Fibroblast of villous mesenchyme (primary cell): ENCODE measurements at places on chromosomes 7 and 10. TPM values are rescaled to one million over a fixed set of nuclear protein-coding genes. Genes with fewer than 3 reads are reported as not detected.

GRCh38 chr10:54607983-54608382 is 193.0 kb downstream of the PCDH15 start:
- no peak for DNase-seq

HABP2 gene
- total RNA-seq, result not detected in 2 replicates

DNA sequence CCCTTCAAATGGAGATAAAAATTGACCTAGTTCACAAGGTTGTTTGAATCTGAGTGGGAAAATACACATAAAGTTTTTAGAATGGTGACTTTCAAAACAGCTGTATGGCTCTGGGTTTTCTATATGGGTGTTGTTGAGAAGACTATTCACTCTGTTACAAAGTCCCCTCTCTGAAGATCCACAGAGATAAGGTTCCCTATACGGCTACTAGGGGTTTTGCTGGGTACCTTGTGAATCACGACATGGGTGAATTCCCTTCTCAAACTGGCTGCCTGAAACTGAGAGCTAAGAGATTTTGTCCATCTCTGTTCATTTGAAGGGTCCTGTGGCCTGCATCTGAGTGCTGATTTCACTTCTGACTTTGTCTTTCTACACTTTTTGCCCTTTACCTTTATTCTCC is 11.8 kb upstream of the SLC13A1 start:
- DNase-seq, result no peak

NODAL gene
- total RNA-seq, result not detected in 2 replicates

DNA sequence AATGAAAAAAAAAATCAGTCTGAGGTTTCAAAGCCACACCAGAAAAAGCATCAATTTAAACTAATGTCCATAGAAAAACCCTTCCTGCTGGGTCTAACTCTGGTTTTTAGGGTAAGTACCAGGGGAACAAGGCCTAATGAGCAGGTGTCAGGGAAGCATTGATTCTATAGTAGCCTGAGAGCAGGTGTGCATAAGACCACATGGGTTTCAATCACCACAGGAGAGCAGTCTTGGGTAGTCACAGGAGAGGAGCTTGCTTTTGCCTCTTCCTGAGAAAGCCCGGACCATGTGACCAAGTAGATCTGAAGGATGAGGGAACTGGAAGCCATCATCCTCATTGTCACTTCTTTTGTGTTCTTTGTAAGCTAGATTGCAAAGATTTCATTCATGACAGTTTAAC is 66.3 kb upstream of the AGK start:
- no peak for DNase-seq

- DNase-seq, result no peak
Measured at GRCh38 chr10:9311702-9312499, 1257.4 kb downstream of the GATA3 start.

GRCh38 chr7:102404005-102404861 is 8.1 kb downstream of the PRKRIP1 start:
- DNase-seq, result peak; percentile 51

GRCh38 chr10:117647306-117647705 is 104.8 kb downstream of the EMX2 start:
- peak; percentile 74 for DNase-seq

- no peak for DNase-seq
Measured at GRCh38 chr7:100156331-100157068, 2.0 kb downstream of the TRAPPC14 start.

DNA sequence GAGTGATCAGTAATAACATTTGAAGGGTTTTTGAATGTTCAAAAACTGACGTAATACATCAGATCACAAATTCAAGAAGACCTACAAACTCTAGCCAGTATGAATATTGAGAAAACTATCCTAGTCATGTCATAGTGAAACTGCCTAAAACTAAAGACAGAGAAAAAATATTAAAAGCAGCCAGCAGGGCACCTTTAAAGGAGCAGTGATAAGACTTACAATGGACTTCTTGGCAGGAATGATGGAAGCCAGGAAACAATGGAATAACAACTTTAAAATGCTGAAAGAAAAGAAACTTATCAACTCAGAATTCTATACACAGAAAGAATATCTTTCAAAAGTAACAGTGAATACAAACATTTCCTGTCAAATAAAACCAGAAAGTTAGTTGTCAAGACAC is 78.3 kb upstream of the CTBP2 start:
- no peak for DNase-seq

IFIT2 gene
- 10.3 and 22.9 TPM in 2 replicates for total RNA-seq

DNA sequence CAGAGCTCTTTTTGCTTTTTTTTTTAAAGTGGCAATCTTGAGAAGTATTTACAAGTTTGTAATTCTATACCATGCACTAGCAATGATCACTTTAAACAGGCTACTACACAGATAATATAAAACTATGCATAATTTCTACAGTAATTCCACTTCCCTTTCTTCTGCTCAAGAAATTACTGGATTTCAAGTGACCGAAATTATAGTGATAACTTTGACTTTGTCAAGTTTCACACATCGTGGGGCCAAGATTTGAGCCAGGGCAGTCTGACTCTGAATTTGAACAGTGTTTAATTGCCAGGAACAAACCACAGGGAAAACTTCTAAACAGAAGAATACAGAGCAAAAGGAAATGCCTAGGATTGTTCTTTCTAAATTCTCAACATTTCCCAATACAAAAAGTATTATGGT is 288.3 kb upstream of the MKLN1 start:
- no peak for DNase-seq

GRCh38 chr10:119865699-119866240 is 6.9 kb downstream of the MCMBP start:
- DNase-seq, result no peak

- DNase-seq, result peak; percentile 74
Measured at GRCh38 chr10:103442031-103442461, 10.1 kb downstream of the CALHM2 start.

VAX1 gene
- total RNA-seq, result not detected in 2 replicates

LHFPL3 gene
- not detected in 2 replicates for total RNA-seq

- DNase-seq, result no peak
Measured at GRCh38 chr7:142722248-142722794, 27.0 kb upstream of the PRSS1 start.

DNA sequence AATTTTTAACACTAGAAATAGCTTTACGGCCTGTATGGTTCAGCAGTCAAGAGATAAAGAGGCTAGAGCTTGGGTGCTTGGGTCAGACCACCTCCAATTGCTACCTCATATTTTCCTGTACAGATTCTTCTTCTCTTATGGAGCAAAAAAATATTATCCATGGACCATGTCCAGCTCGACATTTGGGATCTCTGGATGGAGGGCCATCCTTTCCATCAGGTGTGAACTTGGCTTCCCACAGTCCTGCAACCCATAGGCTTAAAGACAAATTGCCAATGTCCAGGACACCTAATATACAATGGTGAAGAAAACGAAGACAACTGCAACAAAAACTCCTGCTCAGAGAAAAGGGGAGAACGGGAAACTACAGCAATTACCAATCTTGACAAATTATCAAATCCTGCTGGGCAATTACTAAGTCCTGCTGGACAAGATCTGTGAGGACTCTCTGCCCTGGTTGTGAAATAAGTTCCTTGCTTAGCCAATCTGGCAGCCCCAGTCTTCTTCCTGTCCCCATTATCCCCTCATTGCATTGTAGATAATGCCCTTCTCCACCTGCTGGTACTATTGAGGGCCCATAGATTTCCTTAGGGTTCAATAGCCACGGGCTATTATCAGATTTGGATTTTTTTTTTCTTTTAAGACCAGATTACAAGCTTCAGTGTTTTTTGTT is 42.0 kb upstream of the BRAF start:
- no peak for DNase-seq

DNA sequence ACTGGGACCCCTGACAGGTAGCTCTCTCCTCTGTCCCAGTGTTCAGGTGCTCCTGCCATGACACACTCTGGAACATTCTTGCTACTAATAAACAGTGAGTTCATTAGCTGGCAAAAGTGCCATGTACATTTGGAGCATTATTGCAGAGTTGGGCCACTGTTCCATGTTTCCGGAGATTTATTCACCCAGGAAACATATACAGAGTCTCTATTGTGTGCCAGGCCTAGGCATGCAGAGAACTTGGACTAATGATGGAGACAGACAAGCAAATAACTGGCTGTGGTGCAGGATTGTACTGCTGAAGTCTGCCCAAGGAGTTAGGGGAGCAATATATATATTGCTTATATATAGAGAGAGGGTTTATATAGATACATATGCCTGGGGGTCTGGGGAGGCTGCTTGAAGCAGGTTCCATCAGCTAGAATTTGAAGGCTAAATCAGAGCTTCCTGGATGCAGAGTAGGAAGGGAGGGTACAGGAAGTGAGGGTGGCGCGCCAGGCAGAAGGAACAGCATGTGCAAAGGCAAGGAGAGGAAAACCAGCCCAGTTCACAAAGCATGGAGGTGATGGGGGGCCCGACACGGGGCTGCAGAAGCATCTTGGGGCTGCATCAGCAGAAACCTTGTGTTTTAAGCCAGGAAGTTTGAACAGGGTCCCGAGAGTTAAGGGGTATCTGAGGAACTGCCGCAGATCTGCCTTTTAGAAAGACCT is 22.7 kb upstream of the EEPD1 start:
- DNase-seq, result no peak

DNA sequence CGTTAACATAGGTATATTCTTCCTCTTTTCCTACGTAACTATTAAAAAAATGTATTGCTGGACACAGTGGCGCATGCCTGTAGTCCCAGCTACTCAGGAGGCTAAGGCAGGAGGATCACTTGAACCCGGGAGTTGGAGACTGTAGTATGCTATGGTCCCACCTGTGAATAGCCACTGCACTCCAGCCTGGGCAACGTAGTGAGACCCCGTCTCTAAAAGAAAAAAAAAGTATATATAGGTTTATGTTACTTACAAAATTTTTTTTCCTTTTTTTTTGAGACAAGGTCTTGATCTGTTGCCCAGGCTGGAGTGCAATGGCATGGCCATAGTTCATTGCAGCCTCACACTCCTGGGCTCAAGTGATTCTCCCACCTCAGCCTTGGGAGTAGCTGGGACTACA is 5.6 kb downstream of the NUB1 start:
- DNase-seq, result no peak

DNA sequence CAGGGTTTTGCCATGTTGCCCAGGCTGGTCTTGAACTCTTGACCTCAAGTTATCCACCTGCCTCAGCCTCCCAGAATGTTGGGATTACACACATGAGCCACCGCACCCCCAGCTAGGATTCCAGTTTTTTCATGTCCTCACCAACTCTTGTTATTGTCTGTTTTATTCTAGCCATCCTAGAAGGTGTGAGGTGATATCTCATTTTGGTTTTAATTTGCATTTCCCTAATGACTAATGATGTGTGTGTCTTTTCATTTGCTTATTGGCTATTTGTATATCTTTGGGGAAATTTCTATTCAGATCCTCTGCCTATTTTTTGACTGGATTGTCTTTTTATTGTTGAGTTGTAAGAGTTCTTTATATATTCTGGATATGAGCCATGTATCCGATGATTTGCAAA is 59.2 kb upstream of the ZMIZ2 start:
- no peak for DNase-seq

DNA sequence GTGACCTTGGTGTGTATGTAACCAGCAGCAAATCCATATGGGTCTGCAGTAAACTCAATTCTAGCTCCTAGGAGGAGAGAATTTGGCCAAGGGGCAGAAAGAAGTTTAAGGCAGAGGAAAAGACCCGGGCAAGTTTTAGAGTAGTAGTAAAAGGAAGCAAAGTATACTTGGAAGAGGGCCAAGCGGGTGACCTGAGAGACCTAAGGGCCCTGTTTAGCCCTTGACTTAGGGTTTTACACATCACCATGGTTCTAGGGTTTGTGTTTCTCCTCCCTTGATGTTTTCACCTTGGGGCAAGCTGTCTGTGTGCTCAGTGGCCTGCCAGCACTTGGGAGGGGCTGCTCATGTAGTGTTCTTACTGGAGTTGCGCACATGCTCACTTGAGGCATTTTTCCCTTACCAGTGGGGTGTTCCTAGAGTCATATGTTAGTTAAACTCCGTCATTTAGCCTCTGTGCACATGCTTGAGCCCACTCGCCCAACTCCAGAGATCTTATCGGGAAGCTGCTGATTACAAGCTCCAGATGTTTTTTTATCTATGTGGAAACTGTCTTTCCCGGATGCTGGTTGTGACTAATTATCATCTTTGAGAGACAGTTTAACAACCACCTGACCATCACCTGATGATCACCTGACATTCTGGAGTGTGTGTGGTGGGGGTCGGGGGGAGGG is 137.6 kb upstream of the PRSS1 start:
- DNase-seq, result peak; percentile 99

DNA sequence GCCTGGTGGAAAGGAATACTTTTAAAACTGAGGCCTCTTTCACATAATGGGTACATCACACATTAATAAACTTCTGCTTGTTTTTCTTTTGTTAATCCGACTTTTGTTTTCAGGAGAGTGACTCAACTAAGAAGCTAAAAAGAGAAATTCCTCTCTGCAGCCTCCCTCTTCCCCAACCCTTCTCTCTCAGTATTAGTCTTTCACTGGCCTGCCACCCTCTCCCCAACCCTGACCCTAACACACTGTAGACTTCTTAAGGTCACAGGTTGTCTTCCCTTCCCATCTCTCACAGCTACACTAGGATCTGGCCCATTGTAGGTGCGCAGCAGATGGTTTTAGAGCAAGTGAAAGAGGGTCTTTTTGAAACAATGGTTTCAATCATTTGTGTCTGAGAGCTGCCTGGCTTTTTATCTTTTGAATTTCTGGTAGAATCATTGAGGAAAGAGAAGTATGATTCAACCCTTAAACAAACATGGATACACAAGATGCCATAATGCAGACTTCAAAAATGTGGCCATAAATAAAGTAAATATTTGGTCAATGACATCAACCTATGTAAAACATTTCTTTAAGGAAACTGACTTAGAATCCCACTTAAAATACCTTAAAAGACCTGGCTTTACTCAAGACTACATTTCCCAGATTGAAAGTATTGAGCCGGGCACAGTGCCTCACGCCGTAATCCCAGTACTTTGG is 17.9 kb upstream of the FFAR4 start:
- DNase-seq, result peak; percentile 11

GRCh38 chr7:45230611-45231165 is 73.1 kb downstream of the RAMP3 start:
- DNase-seq, result no peak

DNA sequence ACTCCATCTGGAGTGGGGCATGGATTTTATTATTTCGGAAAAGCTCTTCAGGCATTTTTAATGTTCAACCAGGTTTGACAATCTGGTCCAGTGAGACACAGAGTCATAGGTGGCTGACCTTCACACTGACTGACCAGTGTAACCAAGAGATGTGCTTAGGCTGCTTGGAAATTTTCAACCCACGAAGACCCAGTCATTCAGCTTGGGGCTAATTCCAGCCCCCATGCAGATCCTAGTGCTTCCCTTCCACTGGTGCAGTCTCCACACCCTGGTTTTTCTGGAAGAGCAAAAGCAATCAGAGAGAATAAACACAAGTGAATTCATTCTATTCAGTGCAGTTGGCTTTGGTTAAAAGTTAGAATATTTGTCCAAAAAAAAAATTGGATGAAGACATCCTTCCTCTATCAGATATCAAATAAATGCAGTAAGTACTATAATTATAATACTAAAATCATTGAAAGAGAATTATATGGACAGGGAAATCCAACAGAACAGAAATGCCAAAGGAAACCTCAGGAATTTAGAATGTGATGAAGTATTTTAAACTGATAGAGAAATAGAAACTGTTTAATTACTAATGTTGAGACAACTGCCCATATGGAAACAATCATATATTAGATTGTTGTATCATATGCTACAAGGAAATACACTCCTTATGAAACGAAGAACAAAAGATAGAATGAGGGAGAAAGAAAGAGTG is 178.0 kb downstream of the NPSR1 start:
- no peak for DNase-seq
